ENCODE measurements at places on chromosomes 3 and 15.

DNA sequence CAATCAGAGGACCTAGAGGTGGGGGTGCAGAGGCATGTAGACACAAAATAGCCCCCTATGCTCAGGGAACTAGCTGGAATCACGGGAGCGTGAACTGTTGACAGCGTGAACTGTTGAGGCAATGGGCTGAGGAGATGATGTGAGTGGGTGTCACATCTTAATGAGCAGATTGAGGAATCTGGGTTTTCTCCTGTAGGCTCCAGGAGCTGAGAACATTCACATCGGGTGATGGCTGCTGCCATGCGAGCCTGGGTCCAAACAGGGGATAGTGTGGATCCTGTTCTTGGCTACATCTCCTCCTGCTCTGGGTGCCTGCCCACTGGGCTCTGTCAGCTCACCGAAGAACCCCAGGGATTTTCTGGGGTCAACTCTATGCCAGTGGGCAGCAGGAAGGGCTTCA, 2.1 kb downstream of the LARP6 start:
- no peak for DNase-seq

DNA sequence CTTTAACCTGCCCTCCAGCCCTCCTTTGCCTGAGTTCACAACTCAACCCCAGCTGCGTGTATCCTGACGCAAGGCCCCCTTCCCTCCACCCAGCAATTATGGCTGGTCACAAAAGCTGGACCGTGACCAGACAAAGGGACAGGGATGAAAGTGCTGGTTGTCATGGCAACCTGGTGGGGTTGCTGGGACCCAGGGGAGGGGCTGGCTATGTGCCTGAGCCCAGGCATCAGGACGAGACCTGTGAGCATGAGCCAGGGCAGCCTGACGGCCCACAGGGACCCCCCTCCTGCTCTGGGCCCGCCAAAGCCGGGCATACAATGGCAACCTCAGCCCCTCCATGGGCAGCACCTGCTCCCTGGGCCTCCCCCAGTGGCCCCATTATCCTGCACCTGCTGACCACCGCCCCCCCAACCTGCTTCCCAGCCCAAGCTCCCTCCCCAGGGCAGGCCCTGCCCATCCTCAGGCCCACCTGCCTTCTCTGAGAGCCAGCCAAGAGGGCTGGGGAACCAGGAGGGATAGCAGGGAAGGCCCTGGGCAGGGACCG, 4.5 kb upstream of the DNAH1 start:
- no peak for DNase-seq

DNA sequence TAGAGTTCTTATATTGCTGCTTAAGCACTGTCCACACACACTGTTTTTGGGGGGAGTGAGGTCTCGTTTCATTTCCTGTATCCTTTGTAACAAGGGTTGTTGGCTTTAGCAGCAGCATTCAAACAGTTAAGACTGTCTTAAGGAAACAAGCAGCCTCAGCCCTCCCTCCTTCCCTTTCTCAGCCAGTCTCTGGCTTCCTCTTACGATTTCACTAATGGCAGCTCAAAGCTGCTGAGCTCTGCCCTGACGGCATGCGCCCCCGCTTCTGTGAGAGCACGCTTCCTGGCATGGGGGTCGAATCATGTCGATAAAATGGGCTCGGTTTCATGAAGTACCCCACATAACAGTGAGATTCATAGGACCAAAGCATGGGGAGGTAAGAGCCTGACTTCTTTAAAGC, 105.0 kb downstream of the KLHL25 start:
- DNase-seq, result peak; percentile 84

- DNase-seq, result no peak
Observed at GRCh38 chr3:159039286-159039685, 237.4 kb downstream of the MFSD1 start.

DNA sequence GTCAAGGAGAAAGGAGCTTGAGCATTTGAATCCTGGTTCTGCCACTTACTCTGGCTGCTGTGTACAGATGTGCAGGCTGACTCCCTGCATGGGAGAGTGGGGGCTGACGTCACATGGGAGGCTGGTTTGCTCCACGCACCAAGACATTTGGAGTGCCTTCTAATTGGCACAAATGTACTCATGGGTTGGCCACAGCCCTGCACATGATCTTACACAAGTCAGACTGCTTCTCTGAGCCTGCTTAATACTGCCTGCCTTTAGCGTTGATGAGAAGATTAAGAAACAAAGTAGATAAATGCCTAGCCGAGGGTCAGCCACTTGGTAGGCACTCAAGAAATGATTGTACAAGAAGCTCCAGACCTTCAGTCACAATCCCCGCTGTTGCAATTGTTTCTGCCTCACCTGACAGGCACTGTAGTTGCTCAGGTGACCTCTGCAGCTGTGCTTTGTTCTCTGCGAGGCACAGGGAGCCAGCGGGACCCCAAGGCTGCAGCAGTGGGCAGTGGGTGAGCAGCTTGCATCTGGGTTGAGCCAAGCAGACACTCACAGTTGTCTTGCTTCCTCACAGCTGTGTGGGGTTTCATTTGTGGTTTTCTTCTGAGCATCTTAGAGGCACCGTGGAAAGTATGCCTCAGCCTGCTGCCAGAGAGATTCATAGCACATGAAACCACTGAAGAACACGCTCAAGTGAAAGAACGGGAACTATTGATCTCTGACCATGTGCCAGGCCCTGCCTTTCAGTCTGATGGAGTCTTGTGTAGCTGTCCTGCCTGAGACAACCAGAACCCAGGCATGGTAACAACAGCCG, 33.1 kb downstream of the GRK7 start:
- peak; percentile 82 for DNase-seq

DNA sequence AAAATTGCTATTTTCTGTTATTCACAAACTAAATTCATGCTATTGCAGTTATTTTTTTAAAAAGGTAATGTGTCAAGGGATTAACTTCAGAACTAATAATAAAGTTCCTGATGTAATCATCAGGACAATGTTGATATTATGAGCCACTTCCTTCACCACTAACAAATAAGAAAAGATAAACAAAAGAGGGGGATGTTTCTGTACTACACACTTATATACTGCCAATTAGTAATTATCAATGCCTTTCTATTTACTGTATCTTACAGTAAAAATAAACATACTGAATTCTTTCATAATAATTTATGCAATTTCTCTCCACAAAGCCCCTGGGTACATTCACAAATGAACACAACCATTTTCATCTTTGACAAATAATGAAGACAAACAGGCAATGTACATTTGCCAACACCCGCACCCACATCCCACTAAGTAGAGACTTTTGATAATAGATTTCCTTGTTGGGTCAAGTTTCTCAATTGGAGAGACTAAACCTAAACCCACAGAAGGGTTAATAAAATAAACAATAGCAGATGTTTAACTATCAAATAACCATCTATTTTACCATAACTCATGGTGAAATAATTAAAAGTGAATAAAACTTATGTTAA, 3.7 kb downstream of the CBLB start:
- no peak for DNase-seq

Data from GDM1 (cell line).